Myocyte (in vitro differentiated cells): ENCODE measurements at places on chromosomes 1 and 21. TPM values are rescaled to one million over a fixed set of nuclear protein-coding genes. Genes with fewer than 3 reads are reported as not detected.

The FAM72A gene
- total RNA-seq = 0.21 and 2.5 TPM in 2 replicates

The LSS gene
- 116 and 211 TPM in 2 replicates for total RNA-seq

The RAD54L gene
- 0.52 and 0.59 TPM in 2 replicates for total RNA-seq

The SMPDL3B gene
- total RNA-seq = not detected in 2 replicates

DNA sequence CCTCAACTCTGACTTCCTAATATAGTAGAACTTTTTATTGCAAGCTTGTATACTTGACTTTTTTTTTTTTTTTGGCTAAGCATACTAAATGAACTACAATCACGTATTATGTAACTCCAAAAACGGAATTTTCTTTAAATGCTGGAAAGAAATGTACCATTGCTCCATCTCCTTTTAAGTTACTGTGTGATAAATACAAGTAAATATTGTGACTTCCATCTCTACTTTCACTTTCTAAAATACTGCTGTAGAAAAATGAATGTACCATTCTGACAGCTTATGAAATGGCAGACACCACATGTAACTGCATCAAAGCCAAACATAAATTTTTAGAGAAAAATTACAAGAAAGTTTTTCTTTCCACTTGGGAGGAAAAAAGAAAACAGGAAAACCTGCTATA, 54.7 kb downstream of the ASH1L start:
- no peak for DNase-seq

DNA sequence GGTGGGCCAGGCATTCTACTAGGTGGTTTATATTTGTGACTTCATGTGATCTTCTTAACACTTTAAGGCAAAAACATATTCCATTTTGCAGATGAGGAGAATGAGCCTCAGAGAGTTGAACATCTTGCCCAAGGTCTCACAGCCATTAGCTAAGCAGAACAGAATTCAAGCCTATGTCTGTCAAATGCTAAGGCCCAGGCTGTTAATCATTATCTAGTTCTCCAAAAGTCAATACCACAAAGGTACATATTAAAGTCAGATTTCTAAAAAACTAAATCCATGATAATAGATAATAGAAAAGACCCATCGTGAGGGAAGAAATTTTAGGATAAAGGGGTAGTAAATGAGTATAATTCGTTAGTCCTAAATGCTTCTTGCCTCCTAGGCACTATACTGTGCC, 234.3 kb downstream of the KCNH1 start:
- DNase-seq = no peak

DNA sequence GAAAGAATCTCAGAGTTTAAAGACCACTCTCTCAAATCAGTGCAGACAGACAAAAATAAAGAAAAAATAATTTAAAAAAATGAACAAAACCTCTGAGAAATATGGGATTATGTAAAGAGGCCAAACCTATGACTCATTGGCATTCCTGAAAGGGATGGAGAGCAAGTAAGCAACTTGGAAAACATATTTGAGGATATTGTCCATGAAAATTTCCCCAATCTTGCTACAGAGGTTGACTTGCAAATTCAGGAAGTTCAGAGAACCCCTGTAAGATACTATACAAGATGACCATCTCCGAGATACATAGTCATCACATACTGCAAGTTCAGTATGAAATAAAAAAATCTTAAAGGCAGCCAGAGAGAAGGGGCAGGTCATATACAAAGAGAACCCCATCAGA, 43.7 kb upstream of the IVNS1ABP start:
- no peak for DNase-seq

DNA sequence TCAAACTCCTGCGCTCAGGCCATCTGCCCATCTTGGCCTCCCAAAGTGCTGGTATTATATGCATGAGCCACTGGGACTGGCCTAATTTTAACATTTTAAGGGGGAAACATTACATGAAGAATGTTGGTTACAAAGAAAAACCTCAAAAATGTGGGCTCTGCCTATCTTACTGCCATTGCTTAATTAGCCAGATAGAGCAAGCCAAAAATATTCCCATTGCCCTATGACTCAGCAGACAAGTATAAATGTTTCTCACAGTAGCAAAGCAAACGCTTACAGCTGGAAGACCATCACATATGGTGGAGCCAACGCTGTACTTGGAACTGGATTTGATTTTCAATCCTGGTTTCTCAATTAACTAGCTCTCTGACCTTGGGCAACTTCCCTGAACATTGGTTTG, 502.0 kb downstream of the SMYD3 start:
- DNase-seq = peak; percentile 94
